Vagina (tissue), 2 donors: ENCODE measurements at places on chromosomes 5 and 9. TPM values are rescaled to one million over a fixed set of nuclear protein-coding genes. Genes with fewer than 3 reads are reported as not detected.

FBN2 gene
- 0.49 TPM for total RNA-seq

SPOCK1 gene
- 70.7 TPM for total RNA-seq

QRFP gene
- not detected for total RNA-seq

PHF2 gene
- total RNA-seq: 27.7 TPM

PRSS3 gene
- 7.6 TPM for total RNA-seq

DNA sequence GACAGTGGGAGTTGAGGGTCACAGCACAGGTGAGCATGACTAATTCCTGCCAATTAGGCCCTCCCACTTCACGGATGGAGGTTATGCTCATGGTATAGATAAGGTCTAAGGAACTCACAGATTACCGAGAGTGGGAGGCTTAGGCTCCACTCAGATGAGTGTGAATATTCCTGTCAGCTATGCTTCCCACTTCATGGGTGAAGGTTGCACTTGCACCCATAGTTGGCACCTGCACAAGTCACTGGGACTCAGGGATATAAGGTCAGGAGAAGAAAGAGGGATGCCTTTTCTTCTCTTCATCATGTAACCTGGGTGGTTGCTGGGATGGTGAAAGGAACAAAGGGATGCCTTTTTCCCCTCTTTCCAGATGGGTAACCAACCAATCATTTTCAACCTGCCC lies 264.9 kb upstream of the TNC start:
- no peak for DNase-seq

- DNase-seq: peak; percentile 85
Observed at GRCh38 chr5:399296-400281, 43.4 kb upstream of the EXOC3 start.

DNA sequence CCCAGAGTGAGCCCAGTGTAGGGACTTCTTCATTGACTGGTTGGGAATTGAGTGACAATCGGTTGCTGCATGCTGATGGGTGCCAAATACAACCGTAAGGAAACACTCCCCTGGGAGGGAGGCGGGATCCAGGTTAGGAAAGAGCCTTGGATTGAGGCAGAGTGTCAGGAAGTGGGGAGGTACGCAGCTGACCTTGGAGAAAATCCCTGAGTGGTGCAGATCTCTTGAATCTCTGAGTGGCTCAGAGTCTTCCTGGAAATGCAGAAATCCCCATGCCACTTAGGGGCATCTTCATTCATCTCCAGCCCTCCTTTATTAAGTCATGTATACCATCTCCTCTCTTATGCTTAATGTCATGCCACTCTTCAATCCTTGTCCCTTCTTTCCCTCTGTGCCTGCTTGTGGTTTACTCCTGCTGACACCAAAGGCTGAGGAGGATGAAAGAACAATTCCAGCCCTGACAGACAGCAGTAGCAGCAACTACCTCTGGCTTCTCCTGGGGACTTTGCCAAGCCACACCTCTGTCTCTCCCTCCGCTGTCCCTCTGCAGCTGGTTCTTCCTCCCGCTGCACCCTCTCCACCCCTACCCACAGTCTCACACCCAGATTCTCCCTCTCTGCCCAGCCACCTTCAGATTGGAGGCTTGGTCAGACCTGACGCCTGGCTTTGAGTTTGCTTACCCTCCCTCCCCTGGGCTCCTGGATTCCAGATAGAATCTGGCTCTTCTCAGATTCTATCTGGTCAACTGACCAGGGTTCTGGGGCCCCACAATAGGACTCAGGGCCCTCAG lies 14.1 kb upstream of the LCP2 start:
- no peak for DNase-seq

GRCh38 chr5:109645707-109646192 lies 44.0 kb upstream of the MAN2A1 start:
- DNase-seq: no peak

- no peak for DNase-seq
Observed at GRCh38 chr5:150283904-150284303, 5.7 kb downstream of the CAMK2A start.

- DNase-seq: no peak
Observed at GRCh38 chr9:137075275-137075775, 2.0 kb upstream of the UAP1L1 start.

- no peak for DNase-seq
Observed at GRCh38 chr9:125655066-125655633, 51.9 kb downstream of the MAPKAP1 start.

DNA sequence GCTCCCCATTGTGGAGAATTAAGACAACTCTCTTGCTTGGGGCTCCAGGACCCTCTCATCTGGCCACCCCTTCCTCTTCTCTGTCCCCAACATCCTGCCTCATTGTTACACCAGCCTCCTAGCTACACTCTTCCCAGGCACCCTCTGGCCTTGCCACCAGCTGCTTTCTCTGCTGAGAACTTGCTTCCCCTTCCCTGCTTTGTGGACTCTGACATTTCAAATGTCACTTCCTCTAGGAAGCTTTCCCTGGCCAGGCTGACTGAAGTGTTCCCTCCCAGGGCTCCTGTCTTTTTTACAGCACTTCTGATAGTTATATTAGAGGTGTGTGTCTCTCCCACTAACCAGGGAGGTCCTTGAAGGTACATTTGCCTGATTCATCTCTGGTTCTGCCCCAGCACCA lies 194.0 kb upstream of the KLF4 start:
- DNase-seq: no peak

DNA sequence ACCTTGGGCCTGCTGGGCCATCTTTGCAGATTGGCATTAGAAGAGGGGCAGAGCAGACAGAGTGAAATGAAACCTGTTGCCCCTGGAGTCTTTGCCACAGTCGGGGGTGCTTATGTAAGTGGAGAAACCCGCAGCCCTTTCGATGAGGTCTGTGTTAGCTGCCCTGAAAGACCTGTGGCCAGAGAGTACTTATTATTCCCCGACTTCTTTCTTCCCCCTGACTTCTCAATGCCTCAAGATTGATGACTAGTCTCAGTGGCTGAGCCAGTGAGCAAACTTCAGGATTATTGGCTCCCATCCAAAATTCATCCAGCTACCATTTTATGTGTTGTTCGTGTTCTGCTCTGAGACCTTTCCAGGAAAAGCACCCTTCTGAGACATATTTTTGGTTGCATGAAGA lies 7.6 kb downstream of the NTRK2 start:
- no peak for DNase-seq

DNA sequence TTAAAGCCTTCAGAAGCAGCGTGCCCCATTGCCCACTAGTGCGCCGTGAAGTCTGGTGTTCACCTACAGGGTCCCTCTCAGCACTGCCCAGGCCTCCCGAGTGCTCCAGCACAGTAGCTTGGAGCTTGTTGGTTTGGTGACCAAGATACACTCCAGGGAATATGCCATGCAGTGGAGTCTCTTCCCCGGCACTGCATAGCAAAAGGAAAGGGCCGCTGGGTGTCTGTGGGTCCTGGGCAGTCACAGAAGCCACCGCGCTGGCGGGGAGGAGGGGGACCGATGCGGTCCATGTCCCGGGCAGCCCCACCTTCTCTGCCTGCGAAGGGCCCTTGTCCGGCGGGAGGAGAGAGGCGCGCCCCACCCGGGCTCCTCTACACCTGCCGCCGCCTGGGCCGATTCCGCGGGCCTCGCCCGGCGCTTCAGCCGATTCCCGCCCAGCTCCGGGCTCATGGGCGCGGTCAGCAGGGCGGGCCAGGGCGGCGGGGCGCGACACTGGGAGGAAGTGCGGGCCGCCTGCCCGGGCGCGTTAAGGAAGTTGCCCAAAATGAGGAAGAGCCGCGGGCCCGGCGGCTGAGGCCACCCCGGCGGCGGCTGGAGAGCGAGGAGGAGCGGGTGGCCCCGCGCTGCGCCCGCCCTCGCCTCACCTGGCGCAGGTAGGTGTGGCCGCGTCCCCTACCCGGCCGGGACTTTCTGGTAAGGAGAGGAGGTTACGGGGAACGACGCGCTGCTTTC lies at the start of gene SYK:
SYK (plus strand) TSS at position 579 of the 732 bp plus-strand sequence. CDS start 42,080 bp downstream, outside the sequence.
- no peak for DNase-seq

- DNase-seq: no peak
Observed at GRCh38 chr5:149657324-149657723, 72.8 kb upstream of the PPARGC1B start.

DNA sequence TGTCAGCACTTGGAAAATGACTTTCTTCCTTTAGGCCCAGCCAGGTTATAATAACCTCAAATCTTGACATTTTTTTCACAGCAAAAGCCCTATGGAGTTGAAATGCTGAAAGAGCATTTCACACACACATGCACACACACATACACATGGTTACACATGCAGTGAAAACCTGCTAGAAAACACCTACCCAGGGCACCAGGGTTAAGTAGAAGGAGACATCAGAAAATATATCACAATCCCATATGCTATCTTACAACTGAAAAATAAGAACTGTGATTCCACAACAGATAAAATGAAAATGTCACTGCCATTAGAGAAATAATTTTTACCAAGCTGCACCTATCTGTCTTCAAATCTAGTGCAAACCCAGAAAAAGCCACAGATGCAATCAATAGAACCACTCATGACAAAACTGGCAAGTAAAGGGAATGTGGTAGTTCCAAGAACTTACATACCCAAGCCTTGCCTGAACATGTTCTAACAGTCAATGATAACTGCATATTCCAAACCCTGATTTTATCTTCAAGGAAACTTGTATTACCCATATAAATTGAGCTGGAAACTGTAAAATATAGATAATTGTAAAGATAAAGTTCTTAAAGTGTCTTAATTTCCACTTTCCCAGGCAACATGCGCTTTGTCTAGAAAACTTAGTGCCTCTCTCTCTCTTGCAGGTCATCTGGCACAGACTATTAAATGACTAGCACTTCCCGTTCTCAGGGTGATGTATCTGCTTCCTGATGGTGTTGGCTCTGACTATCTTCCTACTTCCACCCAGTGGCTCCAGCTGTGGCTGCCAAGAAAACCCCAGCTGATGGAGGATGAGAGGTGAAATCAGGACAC lies 250.2 kb upstream of the PTGER4 start:
- DNase-seq: no peak

- no peak for DNase-seq
Observed at GRCh38 chr5:77645158-77645994, 6.9 kb upstream of the OTP start.

DNA sequence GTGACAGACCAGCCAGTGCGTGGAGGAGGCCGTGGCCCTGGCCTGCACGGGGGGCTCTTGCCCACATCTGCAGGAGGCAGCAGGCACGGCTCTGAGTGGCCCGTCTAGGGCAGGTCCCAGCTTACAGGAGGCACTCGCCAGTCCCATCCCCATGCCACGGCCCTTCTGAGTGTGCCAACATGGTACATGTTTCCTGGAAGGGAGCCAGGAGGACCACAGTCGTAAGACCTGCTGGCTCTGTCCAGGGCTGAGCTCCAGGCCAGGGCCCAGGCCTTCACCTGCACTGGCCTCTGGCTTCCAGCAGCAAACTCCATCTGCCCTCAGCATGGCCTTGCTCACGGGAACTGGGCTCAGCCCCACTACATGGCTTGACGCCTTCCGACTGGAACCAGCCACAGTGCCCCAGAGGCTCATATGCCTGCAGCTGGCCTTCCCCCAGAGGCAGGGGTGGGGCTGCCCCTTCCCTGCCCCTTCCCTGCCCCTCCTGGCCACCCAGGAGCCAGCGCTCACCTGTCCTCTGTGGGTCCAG lies 3.8 kb downstream of the NKD2 start:
- DNase-seq: no peak

- DNase-seq: no peak
Observed at GRCh38 chr9:123571240-123571639, 215.2 kb downstream of the CRB2 start.
